ENCODE measurements at places on chromosomes 6 and 20. TPM values are rescaled to one million over a fixed set of nuclear protein-coding genes. Genes with fewer than 3 reads are reported as not detected.

Gene FLOT1
- 63.7 TPM for polyA plus RNA-seq

DNA sequence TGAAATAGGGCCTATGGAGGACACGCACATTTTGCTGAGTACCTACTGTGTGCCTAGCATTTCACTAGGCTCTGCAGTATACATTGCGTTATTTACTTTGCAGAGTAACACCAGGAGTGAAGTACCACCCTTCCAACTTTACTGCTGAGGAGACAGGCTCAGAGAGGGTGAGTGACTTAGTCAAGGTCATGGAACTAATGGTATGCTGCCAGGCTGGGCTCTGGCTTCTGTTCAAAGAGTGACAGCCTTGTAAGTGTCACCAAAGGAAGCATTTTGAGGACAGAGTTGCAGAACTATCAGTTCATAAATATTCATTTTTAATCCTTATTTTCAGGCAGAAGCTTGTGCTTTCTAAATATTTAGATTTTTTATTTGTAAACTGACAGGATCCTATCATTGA is 754.9 kb upstream of the CHD6 start:
- no peak for DNase-seq

- no peak for DNase-seq
Observed at GRCh38 chr6:19664050-19664449, 173.1 kb upstream of the ID4 start.

- DNase-seq = no peak
Observed at GRCh38 chr20:14632906-14633305, 295.5 kb upstream of the FLRT3 start.

DNA sequence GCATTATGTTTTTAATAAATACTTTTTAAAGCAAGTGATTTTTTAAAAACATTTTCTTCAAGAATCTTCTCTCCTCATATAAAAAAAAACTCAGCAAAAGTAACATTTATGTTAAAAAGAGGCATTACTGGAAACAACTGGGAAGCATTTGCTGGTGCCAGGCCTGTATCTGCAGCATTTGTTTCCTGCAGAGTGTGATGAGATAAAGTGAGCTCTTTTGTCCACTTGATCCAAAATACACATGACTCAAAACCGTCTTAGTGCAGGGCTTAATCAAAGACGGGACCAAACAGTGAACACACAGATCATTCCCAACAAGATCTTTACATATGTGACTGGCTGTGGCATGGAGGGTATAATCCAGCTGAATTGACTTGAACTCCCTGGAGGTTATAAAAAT is 28.3 kb upstream of the RIPPLY2 start:
- DNase-seq = no peak

- no peak for DNase-seq
Observed at GRCh38 chr6:114058435-114058834, 87.5 kb upstream of the HDAC2 start.

- no peak for DNase-seq
Observed at GRCh38 chr6:108915258-108915657, 67.0 kb downstream of the ARMC2 start.

- DNase-seq = no peak
Observed at GRCh38 chr6:97669191-97670031, 386.4 kb upstream of the MMS22L start.

GRCh38 chr6:112470950-112471349 is 123.8 kb downstream of the RFPL4B start:
- no peak for DNase-seq

- DNase-seq = no peak
Observed at GRCh38 chr20:24949756-24950127, 673 bp downstream of the CST7 start.

DNA sequence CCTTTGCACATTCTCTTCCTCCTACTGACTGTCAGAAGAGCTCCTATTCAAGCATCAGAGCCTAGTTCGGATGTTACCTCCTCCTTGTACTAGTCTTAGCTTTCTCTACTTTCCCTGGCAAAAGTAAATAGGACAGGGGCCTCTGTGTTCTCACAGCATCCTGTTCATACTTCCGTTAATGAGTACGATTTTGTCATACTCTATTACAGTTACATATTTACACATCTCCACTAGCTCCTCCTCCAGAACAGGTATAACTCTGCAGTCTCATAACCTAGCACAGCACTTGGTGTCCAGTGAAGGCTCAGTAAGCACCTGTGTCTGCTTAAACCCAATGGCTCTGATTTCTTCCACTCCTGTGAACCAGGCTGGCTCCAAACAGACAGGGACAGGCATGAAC is 7.0 kb downstream of the ELMO2 start:
- no peak for DNase-seq

All from mammary epithelial cell (primary cell).